ENCODE measurements at places on chromosomes 2 and 18.

DNA sequence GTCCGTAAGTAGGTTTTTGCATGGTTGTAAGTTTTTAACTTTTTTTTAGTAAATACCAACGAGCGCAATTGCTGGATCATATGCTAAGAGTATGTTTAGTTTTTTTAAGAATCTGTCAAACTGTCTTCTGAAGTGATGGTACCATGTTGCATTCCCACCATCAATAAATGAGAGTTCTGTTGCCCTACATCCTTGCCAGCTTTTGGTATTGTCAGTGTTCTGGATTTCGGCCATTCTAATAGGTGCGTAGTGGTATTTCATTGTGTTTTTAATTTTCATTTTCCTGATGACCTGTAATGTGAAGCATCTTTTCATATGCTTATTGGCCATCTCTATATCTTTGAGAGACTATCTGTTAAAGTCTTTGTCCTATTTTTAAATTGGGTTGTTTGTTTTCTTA lies 114.3 kb downstream of the LDLRAD4 start:
- DNase-seq: no peak

DNA sequence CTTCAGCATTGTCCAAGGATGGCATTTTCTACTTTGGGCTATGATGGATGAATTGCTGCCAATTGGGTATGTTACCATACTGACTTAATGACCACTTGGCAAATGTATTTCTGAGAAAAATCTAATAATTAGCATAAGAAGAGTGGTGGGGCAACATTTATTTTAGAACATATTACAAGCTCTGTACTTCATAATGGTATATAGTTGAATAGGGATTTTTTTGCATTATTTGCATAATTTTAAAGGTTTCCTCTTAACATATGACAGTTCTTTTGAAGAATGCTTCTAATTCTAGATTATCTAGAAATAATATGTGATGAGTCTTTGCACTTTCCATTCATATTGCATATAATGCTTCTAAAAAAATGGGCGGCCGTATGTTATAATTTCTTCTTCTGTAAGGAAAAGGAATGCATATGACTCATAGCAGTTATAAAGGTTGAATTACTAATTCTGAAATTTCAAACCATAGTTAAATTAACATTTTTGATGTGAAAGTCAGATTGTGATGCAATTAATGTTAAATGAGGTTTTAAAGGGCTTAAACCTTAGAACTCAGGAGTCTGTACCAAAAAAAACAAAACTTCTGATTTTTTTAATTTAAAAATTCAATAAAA lies 1652.3 kb upstream of the SLC39A10 start:
- no peak for DNase-seq

DNA sequence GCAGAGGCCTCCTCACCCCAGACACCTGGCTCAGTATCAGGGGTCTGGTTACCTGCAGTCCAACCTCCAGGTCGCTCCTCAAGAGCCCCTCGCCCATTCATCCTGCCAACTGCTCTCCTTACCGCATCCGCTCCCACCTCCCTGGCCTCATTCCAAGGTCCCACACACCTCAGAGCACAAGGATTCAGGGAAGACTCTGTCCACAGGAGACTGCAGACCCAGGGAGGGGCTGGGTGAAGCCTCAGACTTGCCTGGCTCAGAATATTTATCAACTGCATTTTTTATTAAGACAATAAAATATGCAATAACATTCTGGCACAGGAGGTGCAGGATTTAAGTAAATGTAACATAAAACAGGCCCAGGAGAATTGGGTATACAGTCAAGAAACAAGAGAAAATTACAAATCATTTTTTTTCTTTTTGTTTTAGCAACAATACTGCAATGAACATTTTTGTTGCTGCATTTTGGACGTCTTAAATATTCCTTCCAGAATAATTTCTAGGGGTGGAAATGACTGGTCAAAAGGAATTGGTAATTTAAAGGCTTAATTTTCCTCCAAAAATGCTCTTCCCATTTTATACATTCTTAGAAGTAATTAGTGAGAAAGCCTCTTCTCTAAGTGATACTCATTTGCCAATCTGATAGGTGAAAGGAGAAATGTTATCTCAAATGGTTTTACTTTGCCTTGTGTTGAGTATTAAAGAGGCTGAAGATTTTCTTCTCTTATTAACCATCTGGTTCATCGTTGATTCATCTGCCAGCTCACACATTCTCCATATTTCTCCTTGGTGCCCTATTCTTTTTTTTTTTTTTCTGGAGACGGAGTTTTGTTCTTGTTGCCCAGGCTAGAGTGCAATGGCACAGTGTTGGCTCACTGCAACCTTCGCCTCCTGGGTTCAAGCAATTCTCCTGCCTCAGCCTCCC lies 42.5 kb downstream of the TEX44 start:
- no peak for DNase-seq

- DNase-seq: no peak
These were observed 59.5 kb upstream of the YWHAQ start for GRCh38 chr2:9690252-9690651.

DNA sequence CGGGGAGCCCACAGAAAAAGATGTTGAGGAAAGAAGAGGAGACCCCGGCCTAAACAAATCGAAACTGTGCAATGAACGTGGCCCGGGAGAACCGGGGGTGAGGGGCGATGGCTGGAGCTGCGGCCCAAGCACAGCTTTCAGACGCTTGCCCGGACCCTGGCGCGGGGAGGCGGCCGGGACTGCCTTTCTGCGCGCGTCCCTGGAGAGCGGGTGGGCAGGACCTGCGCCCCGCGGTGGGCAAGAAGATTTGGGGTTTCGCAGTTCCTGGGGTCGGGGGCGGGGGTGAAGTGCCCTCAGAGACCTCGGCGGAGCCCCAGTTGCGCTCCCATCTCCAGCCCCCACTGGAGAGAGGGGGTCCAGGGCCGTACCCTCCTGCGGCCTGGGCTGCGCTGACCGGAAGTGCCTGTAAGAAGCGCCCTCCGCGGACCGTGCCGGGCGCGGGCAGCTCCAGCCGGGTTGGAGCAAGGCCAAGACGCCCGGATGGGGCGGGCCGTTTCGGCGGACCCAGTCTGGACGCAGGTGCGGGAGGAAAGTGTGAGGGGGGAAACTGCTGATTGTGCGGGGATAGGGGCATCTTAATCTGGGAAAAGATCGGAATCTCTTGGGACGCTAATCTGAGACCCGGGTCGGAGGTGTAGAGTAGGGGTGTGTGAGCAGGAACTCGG lies 11.6 kb downstream of the EN1 start:
- no peak for DNase-seq

DNA sequence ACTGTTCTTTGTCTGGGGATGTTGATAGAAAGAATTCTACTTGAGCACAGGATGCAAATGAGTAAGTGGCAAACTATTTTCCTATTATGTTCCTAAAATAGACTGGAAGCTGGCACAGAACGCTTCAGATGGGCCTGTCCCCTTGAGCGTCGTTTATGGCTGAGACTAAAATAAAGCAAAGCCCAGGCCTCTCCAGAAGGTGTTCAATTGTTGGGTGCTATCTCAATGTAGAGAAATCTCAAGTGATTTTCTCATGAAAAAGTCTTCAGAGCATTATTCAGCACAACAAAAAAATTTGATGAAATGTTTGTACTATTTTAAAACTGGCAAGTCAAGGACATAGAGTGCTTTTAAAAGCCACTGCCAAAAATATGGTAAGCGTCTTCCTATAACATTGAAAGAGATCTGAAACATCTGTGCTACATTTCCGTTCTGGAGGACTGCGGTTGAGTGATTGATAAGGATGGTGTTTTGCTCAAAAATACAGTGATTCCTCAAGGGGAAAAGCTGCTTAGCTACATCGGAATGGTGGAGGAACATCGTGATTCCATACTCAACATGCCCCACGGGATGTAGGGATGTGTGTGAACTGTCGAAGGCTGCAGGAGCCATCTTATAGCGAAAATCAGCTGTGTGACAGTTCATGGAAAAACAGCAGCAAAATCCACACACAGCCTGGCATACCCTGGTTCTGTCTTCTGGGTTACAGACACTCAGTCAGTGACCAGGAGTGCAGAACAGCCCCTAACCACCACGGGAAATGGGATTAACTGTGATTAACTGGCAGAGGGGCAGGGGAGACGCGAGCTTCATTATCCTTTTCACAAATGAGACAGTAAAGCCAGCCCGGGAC lies 10.4 kb upstream of the LRRFIP1 start:
- no peak for DNase-seq

DNA sequence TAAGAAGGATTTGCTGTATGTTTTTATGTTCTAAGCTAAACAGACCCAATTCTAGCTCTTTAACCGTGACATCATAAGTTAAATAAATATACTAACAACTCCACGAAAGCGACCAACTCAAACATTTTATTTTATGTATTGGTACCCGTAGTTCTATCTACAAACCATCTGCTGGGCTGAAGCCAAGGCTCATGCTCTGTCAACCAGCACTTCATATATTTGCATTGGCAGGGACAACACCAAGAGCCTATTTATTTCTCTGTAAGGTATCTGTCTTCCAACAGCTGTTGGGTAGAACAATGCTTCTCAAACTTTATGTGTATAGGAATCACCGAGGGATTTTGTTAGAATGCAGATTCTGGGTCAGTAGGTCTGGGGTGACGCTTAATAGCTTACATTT lies 64.5 kb downstream of the PID1 start:
- no peak for DNase-seq

DNA sequence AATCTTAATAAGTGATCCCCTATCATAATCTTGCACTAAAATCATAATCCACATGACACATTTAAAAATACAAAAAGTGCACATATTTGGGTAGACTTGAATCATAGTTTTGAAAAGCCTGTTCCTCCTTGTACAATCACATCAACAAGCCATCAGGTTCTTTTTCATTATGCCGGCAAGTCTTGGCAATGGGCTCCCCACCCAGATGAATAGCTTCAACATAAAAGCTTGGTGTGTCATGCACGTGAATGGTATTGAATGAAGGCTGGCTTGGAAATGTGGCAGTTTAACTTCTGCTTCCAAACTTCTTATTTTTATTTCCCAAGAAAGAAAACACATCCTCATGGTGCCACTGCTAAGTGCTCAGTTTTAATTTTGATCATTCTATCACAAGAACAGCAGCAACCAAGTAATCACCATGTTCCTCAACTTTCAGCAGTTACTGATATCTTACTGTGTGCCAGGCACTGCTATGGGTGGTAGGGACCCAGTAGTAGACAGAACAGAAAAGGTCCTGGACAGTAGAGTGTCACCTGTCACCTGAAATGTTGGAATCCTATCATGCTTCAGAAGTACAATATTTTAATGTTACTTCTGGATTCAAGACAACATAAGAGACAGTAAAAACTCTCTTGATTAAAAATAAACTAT lies 89.9 kb downstream of the AP1S3 start:
- DNase-seq: no peak

DNA sequence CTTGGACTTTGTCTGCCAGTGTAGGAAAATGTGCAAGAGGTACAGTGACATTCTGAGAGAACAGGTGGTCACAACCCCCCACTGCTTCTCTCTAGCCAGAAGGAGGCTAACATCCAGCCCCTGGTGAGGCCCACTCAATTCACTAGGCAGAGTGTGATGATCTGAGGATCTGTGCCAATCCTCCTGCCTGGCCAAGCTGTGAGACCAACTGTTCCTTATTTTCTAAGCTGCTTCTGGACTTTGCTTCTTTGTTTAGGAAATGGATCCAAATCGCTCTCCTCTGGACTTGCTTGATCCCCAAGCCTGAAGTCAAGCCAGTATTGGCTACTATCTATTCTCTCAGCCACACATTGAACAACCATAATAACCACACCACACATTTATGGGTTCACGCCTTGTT lies 202.8 kb downstream of the PIK3C3 start:
- DNase-seq: no peak

DNA sequence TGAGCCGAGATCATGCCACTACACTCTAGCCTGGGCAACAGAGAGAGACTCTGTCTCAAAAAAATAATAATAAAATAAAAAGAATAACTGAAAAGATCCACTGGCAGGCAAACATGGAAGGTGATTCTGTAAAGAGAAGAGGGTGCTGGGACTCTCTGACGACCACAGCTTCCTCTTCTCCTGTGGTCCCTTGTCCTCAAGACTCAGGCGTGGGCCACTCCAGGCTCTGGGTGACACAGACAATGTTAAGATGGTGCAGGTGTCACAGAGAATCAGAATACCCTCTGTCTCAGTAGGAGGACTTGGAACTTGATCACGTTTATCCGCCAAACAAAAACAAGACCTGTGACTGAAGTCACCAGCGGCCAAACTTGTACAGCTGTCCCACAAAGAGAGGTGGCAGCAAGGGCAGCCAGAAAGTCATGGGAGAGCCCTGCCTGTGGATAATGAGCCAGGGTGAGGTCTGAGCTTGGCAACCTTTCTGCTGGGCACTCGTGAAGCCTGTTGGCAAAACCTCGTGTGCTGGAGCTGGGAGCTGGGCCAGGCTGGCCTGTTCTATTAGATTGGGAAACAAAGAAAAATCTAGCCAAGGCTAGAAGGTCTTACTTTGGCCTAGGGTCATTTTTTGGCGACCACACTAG lies 76.4 kb upstream of the ITGA6 start:
- DNase-seq: no peak
